ENCODE measurements at places on chromosomes 4 and X. TPM values are rescaled to one million over a fixed set of nuclear protein-coding genes. Genes with fewer than 3 reads are reported as not detected.

AFM gene
- total RNA-seq, result not detected

PPP1R2C gene
- not detected for total RNA-seq

- DNase-seq, result no peak
These were observed 9.0 kb downstream of the HMGB2 start for GRCh38 chr4:173325007-173325736.

DNA sequence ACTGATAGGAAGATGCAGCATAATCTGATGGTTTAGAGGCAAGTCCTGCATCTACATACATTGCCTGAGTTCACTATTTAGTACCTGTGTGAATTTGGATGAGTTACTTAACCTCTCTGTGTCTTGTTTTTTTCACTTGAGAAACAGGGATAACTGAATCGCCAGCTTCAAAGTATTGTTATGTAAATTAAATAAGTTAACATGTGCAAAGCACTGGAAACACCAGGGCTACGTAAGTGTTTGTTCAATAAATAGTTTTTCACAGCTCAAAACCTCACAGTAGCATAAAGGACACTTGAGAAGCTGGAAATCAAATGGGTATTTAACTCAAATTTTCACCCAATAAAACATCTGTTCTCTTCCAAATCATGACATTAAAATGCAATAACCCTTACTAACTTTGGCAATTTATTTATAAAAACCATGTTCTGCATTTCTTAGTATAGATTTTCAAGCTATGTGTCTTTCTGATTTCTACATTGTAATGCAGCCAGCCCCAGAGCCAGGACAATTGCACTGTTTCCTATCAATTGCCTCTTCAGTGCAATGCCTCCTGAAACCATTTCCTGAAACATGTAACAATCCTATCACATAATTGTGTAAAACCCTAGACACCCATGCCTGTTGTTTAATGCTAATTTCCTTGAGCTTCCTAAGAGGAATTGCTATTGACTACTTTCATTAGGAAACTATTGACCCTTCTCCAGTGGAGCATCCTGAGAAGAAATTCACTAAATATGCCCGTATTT is 177.1 kb downstream of the UNC5C start:
- no peak for DNase-seq

GRCh38 chrX:66015152-66015831 is 24.6 kb downstream of the VSIG4 start:
- no peak for DNase-seq

GRCh38 chr4:86096373-86096772 is 263.5 kb downstream of the MAPK10 start:
- DNase-seq, result no peak

DMRTC1 gene
- total RNA-seq, result 0.27 TPM

CLDN22 gene
- not detected for total RNA-seq

GRCh38 chr4:123785538-123785937 is 388.9 kb downstream of the SPRY1 start:
- DNase-seq, result no peak

GRCh38 chr4:160347197-160347596 is 1244.3 kb downstream of the RAPGEF2 start:
- DNase-seq, result no peak

GRCh38 chr4:124118061-124118460 is 594.5 kb downstream of the ANKRD50 start:
- no peak for DNase-seq

DNA sequence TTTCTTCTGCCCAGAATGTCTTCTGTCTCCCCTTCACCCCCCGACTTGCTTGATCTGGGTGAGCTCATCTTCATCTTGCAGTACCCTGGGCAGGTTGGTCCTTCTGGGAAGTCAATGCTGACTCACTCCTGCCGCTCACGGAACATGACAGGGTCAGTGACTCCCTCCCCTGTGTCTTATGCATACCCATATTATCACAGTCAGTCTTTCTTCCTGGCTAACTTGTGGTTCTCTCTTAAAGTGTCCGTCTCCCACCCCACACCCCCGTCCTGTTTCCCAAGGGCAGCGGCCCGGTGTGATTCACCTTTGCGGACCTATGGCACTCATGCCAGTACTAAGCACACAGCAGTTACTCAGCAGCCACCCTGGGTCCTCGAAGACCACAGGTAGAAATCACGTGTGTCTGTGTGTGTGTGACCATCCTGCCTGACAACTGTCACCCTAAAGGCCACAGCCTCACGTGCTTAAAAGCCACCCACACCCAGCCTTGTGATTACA is 17.7 kb downstream of the IQSEC2 start:
- DNase-seq, result no peak

GRCh38 chr4:98181809-98182208 is 38.5 kb upstream of the STPG2 start:
- no peak for DNase-seq

DNA sequence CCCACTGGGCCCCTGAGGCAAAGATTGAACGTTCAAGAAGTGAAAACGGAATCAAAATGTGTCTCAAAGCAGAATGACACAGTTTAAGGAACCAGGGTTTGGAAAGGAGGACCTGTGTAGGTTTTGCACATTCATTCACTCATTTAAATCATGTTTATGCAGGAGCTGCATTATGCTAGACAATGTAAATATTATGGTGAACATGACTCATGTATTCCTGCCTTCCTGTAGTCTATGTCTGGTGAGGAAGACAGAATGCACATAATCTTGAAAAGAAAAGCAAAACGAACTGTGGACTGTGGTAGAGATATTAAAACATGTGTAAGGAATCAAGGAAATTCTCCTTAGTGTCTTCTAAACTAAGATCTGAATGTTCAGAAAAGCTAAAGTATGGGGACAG is 311.8 kb upstream of the SMIM31 start:
- no peak for DNase-seq

DNA sequence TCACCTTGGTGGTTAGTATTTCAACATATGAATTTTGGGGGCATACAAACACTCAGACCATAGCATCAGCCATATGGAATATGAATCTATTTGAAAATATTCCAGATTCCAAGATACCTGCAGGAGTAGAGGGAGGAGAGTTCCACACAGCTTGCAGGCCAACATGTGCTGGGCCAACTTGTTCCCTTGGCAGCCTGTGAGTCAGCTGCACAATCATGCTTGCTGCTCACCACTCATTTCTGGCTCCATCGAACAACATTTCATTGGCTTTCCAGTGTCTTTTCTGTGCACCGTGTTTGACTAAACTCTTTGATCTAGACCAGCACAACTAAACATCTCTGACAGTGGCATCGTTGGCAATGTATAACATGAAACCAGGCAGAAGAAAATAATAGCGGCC is 282.5 kb upstream of the RASGEF1B start:
- no peak for DNase-seq

- DNase-seq, result no peak
These were observed 2519.6 kb downstream of the ARAP2 start for GRCh38 chr4:33724685-33725084.

- DNase-seq, result no peak
These were observed 677 bp upstream of the CENPC start for GRCh38 chr4:67546004-67546356.
